Stimulated activated CD4-positive, alpha-beta T cell treated with anti-CD3 and anti-CD28 coated beads, Interleukin-15, amount 100 ng/mL, for 48 hours (primary cell): ENCODE measurements at places on chromosomes 1 and 21.

DNA sequence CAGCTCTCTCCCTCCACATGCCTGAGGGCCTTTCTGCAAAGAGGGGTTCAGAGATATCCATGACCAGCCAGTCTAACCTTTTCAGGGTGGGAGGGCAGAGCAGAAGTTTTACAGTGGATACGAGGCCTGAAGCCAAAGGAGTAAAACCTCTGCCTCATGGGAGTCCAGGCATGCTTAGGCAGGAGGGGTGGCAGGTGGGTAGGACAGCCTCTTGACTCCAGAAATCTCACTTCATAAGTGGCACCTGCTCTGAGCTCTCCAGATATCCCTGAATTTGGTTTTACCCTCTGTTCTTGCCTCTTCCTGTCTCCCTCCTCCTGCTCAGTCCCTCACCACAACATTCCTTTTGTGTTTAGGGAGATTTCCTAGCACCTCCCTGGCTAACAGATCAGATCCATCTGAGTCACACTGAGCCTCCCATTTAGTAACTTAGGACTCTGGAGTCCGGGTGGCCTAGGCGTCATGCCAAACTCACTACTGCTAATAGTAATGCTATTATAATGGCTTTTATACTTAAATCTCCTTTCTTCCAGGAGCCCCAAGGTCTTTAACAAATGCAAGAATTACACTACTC lies 201.0 kb downstream of the HS2ST1 start:
- no peak for DNase-seq

DNA sequence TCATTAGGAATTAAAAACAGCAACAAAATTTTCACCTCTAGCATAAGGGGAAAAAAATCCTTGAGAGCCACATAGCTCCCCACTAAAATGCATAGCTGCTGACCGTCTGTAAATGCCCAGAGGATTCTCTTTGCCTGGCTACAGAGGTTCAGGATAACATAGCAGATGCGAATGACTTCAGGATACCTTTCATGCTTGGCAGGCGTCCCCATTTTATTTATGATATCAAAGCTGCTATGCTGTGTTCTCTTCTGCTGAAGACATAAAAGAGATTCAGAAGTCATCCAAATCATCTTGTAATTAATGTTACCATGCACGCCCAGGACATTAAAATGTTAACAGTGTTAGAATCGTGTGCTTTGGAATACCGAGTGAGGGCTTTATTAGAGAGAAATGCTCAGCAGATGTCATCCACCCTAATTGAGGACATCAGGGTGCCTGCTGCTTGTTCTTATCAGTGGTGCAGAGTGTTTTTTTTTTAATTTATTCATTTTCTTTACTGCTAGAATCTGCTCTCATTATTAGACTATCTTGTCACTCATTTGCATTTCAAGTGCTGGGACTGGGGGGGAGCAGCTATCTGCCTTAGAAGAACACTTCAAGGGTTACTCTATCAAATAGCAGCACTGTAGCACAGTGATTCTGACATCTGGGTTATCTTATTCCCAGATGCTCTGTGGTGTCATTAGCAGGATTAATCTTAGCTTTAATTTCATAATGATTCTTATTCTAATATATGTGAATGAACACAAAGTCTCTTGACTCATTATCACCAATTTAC lies 139.5 kb downstream of the ZNF326 start:
- no peak for DNase-seq

DNA sequence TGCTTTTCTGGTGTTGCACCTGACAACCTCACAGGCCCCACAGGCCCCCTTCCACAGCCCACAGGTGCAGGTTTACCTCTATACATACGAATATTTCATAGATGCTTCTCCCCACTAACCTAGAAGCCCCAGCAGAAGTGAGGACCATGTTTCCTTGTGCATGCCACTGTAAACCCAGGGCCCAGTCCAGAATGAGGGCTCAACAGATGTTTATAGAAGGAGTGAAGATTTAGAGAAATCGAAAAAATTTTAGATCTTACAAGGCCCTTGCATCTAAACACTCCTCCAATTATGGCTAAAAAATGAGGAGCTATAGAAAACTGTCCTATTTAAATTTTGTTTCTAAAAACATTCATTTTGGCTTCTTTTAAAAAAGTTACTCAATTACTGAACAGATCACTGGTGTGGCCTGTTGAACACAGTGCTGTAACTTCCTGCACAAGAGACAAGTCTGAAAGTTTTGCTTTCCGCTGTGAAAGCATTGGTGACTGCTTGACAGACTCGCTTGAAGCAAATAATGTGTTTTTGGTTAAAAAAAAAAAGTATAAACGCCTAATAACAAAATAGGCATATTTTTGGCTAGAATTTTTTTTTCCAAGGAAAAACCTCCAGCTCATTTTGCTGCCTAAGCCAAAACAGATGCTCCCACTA lies 1.2 kb downstream of the ABCB10 start:
- DNase-seq: no peak

- no peak for DNase-seq
These were observed 12.6 kb downstream of the MAP3K21 start for GRCh38 chr1:233340031-233340555.

DNA sequence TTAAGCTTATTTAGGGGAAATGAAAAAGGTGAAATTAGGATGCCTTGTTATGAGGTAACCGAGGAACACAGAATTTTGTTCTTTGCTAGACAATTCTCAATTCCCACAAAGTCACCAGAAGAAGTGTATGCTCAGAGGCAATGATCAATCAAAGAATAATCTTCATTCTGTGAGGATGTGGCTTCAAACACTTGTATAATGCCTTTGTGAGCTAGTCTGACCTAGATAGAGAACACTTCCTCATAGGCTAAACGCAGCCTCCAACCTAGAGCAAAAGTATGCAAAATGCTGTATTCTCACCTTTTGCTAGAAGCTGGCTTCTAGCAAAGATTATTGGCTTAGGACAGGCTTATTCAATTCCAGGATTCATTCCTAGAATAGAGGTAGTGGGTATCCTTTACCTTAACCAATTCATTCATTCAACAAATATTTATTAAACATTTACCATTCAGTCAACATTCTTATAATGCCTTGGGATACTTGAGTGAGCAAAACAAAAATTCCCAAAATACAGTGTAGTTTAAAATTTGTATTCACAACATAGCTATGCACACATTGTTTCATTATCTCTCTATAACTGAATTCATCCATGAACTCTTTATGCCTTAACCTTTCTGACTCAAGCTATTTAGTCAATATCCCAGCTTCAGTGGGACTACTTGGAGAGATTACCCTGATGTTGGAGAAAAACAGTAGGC lies 530.2 kb downstream of the PTPRC start:
- no peak for DNase-seq

- DNase-seq: no peak
These were observed 55.8 kb downstream of the SLC9A1 start for GRCh38 chr1:27099135-27099586.

DNA sequence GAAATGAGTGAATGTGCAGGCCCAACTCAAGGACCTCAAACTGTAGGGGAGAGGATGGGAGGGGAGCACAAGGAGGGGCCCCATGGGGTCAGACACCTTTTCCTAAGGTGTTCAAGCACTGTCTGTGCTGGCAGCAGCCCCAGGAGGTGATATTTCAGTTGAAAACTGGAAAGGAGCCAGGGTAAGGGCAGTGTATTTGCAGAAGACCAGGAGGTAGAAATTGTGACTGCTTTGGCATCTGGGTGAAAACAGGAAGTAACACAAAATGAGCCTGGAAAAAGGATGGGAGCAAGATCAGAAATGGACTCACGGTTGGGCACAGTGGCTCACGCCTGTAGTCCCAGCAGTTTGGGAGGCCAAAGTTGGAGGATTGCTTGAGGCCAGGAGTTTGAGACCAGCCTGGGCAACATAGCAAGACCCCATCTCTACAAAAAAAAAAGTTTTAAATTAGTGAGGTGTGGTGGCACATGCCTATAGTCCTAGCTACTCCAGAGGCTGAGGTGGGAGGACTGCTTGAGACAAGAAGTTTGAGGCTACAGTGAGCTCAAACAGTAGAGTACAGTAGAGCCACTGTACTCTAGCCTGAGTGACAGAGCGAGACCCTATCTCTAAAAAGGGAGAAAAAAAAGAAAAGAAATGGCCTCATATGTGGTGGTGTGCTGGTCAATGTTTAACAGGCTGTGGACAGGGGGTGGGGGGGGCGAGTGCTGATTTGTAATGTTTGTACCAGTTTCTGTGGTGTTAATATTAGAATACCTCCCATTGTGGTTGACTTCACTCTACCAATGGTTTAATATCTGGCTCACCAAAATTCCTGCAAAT lies 76.2 kb upstream of the ANGPTL1 start:
- no peak for DNase-seq

DNA sequence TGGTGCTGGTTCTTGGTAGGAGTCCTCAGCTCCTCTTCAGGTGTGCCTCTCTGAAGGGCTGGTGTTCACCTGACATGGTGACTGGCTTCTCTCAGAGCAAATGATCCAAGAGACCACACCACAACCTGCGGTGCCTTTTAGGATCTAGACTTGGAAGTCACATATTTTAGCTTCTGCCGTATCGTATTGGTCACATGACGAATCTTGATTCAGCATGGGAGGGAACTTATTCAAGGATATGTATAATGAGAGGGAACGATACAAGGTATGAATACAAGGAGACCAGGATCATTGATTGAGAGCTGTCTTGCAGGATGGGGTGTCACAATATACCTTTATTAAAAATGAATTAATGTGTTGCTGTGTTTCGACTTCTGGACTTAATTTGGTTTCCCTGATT lies 58.0 kb downstream of the RAP1A start:
- no peak for DNase-seq

DNA sequence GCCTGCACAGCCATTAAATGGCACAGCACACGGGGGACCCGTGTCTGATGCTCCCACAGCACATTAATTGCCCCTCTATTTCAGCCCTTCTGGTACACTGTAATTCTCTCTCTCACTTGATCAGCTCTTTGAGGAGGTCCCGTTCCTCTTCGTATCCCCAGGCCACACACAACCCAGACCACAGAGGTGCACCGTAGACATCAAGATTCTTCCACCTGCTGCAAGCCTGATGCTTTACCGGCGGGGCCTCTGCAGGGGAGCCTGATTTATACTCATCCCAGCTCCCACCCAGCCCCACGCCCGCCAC lies 759 bp downstream of the SMYD3 start:
- DNase-seq: no peak

DNA sequence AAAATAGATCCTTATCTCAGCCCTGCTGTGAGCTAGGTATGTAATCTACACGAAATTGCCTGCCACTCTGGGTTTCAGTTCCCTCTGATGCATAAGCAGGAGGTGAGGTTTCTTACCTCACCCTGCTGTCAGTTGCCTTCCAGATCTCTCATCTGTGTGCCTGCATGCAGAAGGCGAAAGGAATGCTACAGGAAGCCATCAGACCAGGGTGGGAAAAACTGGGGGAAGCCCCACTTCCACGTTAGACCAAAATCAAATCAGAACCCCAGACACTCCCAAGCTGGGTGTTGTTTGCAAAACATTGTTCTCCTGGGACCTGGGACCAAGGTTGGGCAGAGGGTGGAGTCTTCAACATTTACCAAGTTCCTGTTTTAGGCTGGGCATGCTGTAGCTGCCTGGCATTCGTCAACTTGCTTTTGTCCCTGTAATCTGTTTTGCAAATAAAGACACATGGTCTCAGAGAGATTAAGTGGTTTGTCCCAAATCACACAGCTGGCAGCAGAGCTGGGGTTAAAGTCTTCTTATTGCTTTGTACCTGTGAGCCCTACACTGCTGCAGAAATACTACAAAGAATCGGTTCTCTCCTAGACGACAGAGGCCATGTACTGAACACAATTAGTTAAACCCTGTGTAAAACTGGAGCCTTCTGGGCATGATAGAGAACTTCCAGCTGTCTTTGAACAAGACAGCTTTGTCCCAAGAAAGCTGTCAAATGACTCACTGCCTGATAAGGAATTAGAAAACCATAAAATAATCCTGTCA lies 389.7 kb upstream of the RUNX1 start:
- peak; percentile 3 for DNase-seq

DNA sequence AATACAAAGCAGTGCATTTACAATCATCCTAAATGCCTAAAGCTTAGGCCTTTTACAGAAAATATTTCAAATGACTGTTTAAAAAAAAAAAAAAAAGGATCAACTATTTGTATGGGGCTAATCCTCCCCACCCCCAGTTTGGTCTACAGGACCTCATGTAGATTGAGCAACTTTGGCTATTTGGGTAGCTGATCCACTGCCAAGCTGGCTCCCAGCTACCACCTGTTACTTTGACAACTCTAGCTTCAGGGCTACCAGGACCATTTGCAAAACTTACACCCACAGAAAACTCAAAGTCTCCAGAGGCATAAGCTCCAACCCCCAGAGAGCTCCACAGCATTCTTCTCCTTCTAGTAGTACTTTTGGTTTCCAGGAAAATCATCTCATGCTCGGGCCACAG lies 29.4 kb downstream of the JAK1 start:
- no peak for DNase-seq
